ENCODE measurements at places on chromosomes 5 and 9. TPM values are rescaled to one million over a fixed set of nuclear protein-coding genes. Genes with fewer than 3 reads are reported as not detected.
A peak's percentile ranks its signal among the peaks of the same experiment; 100 is the strongest.

STING1 gene
- total RNA-seq, result 423 TPM

PCDHGB5 gene
- total RNA-seq, result 0.24 TPM

PRR16 gene
- not detected for total RNA-seq

DRD1 gene
- total RNA-seq, result not detected

GABRA6 gene
- not detected for total RNA-seq

HRCT1 gene
- total RNA-seq, result not detected

DNA sequence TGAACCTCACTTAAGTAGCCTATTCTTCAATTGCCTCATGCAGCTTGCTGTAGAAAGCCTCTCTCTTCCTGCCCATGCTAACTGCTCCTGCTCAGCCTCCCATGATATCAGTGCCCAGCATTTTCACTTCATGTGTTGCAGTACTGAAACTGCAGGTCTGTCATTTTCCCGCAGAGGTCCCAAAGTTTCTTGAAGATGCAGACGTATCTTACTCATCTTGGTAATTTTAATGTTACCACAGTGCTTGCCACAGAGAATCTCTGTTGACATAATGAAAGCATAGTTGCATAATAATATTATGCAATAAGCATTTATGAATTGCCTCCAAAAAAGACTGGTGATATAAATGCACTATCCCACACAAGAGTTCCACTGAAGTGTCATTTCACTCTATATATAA, 561.1 kb upstream of the DAP start:
- H3K27me3 ChIP-seq, result peaks cover 6% of the 10 kb centered on the region
- peak; percentile 37 for ATAC-seq
- H3K36me3 ChIP-seq, result no peaks in the 10 kb centered on the region
- no peak overlapping the region for H3K4me3 ChIP-seq

GRCh38 chr9:81631218-81631745, 58.1 kb downstream of the TLE1 start:
- no peaks in the 10 kb centered on the region for H3K36me3 ChIP-seq
- H3K4me3 ChIP-seq, result no peak overlapping the region
- H3K27me3 ChIP-seq, result no peaks in the 10 kb centered on the region
- H3K4me1 ChIP-seq, result no peaks in the 10 kb centered on the region

DNA sequence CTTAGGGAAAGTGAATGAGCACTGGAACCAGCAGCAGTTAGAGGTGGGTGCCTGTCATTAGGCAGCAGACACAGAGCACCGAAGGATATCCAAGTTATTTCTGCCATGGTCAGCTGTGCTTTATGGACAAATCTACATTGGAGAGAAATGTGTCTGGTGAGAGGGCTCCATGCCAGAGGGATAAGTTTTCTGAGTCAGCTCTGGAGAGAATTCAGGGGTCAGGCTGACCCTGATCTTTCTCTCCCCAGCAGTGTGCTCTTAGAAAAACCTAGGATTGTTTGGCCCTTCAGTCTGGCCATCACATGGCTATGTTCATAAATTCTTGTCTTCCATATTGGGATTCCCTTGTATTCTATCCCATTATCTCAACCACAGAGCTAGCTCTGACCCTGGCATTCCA, 8.9 kb upstream of the IL17B start:
- no peaks in the 10 kb centered on the region for H3K36me3 ChIP-seq
- H3K4me3 ChIP-seq, result no peak overlapping the region
- H3K4me1 ChIP-seq, result no peaks in the 10 kb centered on the region
- no peak for ATAC-seq
- H3K27ac ChIP-seq, result no peak overlapping the region
- peaks cover 3% of the 10 kb centered on the region for H3K27me3 ChIP-seq

DNA sequence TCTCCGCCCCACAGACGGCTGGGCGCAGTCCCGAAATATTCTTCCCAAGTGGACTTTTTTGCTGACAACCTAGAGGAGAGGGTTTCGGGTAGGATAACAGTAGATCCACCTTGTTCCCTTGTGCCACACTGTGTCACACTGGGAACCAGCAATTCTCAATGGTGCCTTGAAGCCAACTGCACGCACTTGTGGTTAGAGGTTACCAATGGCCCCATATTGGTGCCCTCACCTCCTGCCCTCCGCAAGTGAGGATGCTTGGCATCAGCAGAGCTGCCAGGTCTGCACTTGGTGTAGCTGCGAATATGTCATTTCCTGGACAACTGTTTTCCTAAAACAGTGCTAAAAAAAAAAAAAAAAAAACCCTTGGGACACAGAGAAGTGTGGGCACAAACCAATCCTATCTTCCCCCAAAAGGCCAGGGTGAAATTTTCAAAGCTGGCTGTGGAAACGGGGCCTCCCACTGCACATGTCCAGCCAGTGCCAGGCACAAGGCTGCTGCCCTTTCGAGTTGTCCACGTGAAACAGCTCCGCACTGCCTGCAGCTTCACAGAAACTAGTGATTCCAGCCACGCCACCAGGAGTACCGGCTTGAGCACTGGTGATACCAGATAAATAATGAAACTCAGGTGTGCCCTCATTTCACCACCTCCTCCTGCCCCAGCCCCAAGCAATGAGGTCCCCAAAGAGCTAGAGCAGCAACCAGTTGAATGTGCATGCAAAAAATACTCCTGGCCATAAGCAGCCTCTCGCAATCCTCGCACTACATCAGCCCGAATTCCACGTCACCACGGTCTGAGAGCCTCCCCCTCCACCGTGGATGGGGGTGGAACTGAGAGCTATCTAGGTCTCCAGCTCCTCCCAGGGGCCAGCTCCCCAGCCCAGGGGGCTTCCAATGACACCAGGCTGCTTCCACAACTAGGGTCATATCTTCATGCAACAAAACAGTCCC, 51.2 kb downstream of the USP20 start:
- peaks cover 91% of the 10 kb centered on the region for H3K36me3 ChIP-seq
- peak overlapping the region; percentile 84 for H3K4me3 ChIP-seq
- no peaks in the 10 kb centered on the region for H3K27me3 ChIP-seq
- peak; percentile 5 for ATAC-seq
- peaks cover 42% of the 10 kb centered on the region for H3K4me1 ChIP-seq
- peak overlapping the region; percentile 99 for H3K27ac ChIP-seq

DNA sequence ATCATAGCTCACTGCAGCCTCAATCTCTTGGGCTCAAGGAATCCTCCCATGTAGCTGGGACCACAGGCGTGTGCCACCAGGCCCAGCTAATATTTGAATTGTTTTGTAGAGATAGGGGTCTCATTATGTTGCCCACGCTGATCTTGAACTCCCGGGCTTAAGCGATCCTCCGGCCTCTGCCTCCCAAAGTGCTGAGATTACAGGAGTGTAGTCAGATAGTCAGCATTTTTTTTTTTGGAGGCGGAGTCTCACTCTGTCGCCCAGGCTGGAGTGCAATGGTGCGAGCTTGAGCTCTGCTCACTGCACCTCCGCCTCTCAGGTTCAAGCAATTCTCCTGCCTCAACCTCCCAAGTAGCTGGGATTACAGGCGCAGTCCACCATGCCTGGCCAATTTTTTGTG, 1.6 kb upstream of the SAR1B start:
- H3K27ac ChIP-seq, result no peak overlapping the region
- peaks cover 6% of the 10 kb centered on the region for H3K4me1 ChIP-seq
- peaks cover 15% of the 10 kb centered on the region for H3K36me3 ChIP-seq
- peak overlapping the region; percentile 52 for H3K4me3 ChIP-seq

DNA sequence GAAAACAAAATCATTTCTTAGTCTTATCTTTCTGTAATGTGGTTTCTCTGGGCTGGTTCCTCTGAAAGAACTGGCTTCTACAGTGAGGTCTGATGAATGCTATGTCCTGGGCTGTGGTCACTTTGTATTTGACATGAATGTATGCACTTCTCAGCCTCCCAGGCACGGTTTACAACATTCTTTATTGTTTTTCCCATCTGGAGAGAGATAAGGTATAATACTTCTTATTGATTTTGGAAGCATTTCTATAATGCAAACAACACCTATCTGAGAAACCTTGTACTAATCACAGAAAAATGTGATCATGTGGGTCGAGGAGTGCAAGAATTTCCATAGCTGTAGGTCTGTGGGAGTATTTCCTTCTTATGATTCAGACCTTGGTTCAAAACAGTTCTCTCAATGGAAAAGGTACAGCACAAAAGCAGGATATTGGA, 46.9 kb downstream of the ACTBL2 start:
- H3K36me3 ChIP-seq, result no peaks in the 10 kb centered on the region
- H3K27ac ChIP-seq, result no peak overlapping the region
- ATAC-seq, result peak; percentile 11
- H3K27me3 ChIP-seq, result peaks cover 8% of the 10 kb centered on the region
- H3K4me3 ChIP-seq, result no peak overlapping the region

DNA sequence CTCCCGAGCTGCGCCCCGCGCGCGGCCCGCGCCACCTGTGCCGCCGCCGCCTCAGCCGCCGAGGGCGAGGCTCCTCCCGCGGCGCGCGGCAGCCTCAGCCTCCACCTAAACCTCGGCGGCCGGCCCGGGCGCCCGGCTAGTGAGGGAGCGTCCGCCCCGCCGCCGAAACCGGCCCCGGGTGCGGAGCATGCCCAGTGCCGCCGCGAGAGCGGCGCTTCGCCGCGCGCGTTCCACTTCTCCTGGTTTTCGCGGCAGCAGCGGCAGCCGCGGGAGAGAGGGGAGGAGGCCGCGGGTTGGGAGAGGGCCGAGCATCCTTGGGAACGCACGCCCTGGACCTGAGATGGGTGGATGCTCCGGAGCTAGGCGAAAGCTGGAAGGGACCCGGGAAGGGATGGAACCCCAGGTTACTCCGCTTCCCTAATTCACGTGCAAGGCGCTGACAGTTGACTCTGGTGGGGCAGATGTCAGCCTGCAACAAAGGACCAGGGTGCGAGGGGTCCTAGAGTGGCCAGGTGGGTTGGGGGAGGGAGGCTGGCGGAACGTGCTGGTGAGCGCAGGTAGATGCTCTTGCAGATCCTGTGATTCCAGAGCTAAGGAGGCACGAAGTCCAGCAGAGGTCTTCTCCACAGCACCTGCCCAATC, at the start of gene CTNND2:
CTNND2 (minus strand) TSS at position 182 of the 642 bp plus-strand sequence. CDS start 593 bp downstream, outside the sequence.
- H3K4me1 ChIP-seq, result no peaks in the 10 kb centered on the region
- peak within 1 kb of the TSS; percentile 6 for H3K4me3 ChIP-seq
- no peaks in the 10 kb centered on the region for H3K36me3 ChIP-seq
- H3K27me3 ChIP-seq, result peaks cover 27% of the 10 kb centered on the region

GRCh38 chr5:1479581-1480188, 34.4 kb upstream of the SLC6A3 start:
- H3K27ac ChIP-seq, result no peak overlapping the region
- H3K4me1 ChIP-seq, result no peaks in the 10 kb centered on the region
- H3K36me3 ChIP-seq, result peaks cover 45% of the 10 kb centered on the region
- H3K4me3 ChIP-seq, result no peak overlapping the region

DNA sequence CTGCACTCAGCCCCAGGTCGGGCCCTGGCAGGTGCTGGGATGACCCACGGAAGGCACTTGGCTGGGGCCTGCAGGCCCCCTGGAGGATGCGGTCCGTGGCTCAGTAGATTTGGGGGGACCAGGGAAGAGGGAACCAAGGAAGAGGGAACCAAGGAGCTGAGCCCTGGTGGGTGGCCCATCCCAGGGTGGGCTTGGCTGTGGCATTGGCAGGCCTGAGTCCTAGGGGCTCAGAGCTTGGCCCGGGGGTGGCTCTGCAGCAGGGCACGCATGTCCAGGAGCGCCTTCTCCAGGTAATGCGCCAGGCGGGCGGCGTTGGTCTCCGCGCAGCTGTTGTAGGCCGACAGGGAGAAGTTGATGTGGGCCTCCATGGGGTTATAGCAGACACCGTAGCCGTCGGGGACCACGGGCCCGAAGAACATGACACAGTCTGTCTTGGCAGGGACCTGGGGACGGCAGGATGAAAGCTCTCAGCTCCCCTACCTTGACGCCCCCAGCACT, 14.3 kb downstream of the DOLPP1 start:
- H3K36me3 ChIP-seq, result peaks cover 6% of the 10 kb centered on the region
- H3K4me1 ChIP-seq, result no peaks in the 10 kb centered on the region
- H3K27me3 ChIP-seq, result no peaks in the 10 kb centered on the region

GRCh38 chr5:135324897-135325650, 74.0 kb downstream of the MACROH2A1 start:
- H3K4me1 ChIP-seq, result no peaks in the 10 kb centered on the region
- no peaks in the 10 kb centered on the region for H3K27me3 ChIP-seq
- H3K27ac ChIP-seq, result no peak overlapping the region
- H3K4me3 ChIP-seq, result no peak overlapping the region
- peaks cover 3% of the 10 kb centered on the region for H3K36me3 ChIP-seq
- peak; percentile 70 for ATAC-seq

DNA sequence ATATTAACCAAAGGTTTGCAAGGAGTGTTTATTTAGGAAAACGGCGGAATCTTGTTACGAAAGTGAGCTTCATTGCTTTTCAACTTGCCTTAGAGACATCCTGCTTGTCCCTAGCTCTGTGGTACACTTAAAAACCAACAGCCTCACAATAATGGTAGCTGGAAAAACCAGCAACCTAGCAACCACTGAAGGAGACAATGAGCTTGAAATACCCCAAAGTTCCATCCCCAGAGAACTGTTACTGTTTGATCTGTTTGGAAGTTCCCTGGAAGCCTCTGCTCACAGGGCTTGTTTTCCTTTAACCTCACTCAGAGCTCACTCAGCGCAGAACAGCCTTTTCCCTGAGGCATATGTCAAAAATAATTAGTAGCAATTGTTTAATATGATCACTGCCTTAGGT, 43.2 kb downstream of the SH3TC2 start:
- H3K27me3 ChIP-seq, result peaks cover 20% of the 10 kb centered on the region
- H3K36me3 ChIP-seq, result no peaks in the 10 kb centered on the region
- H3K27ac ChIP-seq, result no peak overlapping the region
- peaks cover 11% of the 10 kb centered on the region for H3K4me1 ChIP-seq
- no peak overlapping the region for H3K4me3 ChIP-seq
- ATAC-seq, result no peak

DNA sequence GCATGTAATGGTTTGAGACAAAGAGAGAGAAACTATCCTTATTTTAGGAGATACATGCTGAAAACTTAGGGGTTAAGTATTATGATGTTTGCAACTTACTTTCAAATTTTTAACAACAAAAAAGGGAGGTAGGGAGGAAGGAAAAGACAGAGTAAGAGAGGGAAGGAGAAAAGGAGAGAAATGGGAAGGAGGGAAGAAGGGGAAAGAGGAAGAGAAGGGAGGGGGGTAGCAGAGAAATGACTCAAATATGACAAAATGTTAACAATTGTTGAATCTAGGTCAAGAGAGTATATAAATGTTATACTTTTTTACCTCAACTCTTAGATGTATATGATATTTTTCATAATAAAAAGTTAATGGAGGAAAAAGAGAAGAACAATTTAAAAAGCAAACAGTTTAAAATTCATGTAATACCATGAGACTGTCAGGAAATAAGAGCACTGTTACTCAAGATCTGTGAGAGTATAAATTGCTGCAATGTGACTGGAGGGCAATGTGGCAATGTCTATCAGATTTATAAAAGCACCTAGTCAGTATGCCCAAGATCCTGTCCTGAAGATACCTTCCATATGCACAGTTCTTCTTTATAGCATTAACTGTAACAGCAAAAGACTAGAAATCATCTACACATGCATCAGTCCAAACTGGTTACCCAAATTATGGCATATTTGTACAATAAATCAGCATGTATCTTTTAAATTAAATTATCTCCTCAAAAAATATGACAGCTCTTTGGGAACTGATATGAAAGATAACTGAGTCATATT, 16.3 kb downstream of the FBXW11 start:
- peak overlapping the region; percentile 63 for H3K4me3 ChIP-seq
- no peaks in the 10 kb centered on the region for H3K27me3 ChIP-seq
- H3K4me1 ChIP-seq, result peaks cover 32% of the 10 kb centered on the region
- peak overlapping the region; percentile 87 for H3K27ac ChIP-seq

GRCh38 chr5:69136293-69136692, 30.7 kb upstream of the CCNB1 start:
- H3K36me3 ChIP-seq, result peaks cover 5% of the 10 kb centered on the region
- ATAC-seq, result no peak
- no peaks in the 10 kb centered on the region for H3K4me1 ChIP-seq
- no peak overlapping the region for H3K27ac ChIP-seq
- H3K27me3 ChIP-seq, result no peaks in the 10 kb centered on the region

Measured in activated T-helper 17 cell treated with anti-CD3 and anti-CD28 coated beads, Interleukin-2, amount 50 U/mL, for 72 hours (primary cell).